Foreskin fibroblast (primary cell): ENCODE measurements at places on chromosomes 2 and 18.
A peak's percentile ranks its signal among the peaks of the same experiment; 100 is the strongest.

DNA sequence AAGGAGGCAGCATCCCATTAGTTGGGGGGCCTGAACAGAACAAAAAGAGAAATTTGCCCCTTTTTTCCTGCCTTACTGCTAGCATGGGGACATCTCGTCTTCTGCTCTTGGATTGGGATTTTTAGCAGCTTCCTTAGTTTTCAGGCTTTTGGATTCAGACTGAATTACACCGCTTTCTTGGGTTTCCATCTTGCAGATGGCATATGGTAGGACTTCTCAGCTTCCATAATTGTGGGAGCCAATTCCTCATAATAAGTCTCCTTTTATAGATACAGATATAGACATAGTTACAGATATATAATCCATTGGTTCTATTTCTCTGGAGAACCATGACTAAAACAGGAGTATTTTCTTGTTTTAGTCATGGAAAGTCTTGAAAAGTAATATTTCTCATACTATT is 5.2 kb upstream of the RAPGEF4 start:
- DNase-seq = no peak

GRCh38 chr2:105627534-105627933 is 117.2 kb upstream of the NCK2 start:
- no peak for DNase-seq

GRCh38 chr18:75297731-75298130 is 87.1 kb downstream of the TSHZ1 start:
- DNase-seq = peak; percentile 61

- peak; percentile 74 for DNase-seq
Observed at GRCh38 chr18:8480506-8481328, 128.5 kb upstream of the RAB12 start.

GRCh38 chr2:190718652-190719526 is 70.0 kb downstream of the NAB1 start:
- DNase-seq = peak; percentile 28

DNA sequence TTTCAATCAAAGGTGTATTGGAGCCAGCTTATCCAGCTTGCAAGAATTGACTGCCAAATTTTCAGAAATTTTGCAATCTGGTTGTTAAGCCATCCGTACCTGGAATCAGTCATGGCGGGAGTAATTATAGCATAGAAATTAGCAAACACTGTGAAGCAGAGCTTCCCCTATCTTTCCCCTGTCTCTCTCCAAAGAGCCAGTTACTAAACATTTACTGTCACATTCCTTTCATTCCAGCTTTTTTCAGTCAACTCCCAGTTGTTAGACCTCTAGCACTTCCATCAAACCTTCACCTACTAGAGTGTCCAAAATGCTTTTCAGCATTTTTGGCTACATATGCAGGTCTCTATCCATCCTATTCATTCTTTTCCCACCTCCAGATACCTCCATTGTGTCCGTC is 137.4 kb downstream of the MC4R start:
- DNase-seq = no peak

- DNase-seq = no peak
Observed at GRCh38 chr2:148900350-148900837, 25.4 kb downstream of the KIF5C start.

GRCh38 chr18:63736876-63737275 is 34.1 kb downstream of the SERPINB11 start:
- DNase-seq = peak; percentile 56
